ENCODE measurements at places on chromosomes 2 and 18.

DNA sequence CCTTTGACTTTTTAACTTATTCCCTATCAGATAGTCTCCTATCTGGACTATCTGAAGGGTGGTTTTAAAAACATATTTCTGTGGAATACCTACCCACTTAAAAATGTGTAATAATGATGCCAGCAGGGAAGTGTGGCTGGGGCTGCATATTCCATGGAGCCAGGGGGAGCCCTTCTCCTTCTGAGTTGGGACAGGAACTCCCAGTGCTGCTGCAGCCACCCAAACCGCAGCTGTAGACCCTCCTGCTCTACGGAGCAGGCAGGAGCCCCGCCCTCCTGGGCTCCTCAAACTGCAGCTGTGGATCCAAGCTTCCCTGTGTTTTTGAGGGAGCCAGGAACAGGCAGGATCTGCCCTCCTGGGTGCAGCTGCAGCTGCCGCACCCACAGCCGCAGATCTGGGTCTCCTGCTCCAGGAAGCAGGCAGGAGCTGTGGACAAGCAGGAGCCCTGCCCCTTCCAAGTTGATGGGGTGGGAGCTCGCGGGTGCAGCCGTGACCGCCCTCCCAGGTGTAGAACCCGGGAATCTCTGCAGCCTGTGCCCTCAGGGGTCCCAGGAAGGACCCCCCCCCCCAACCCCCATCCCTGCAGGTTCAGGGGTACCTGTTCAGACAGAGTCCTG lies 57.8 kb downstream of the PDK1 start:
- DNase-seq, result no peak

DNA sequence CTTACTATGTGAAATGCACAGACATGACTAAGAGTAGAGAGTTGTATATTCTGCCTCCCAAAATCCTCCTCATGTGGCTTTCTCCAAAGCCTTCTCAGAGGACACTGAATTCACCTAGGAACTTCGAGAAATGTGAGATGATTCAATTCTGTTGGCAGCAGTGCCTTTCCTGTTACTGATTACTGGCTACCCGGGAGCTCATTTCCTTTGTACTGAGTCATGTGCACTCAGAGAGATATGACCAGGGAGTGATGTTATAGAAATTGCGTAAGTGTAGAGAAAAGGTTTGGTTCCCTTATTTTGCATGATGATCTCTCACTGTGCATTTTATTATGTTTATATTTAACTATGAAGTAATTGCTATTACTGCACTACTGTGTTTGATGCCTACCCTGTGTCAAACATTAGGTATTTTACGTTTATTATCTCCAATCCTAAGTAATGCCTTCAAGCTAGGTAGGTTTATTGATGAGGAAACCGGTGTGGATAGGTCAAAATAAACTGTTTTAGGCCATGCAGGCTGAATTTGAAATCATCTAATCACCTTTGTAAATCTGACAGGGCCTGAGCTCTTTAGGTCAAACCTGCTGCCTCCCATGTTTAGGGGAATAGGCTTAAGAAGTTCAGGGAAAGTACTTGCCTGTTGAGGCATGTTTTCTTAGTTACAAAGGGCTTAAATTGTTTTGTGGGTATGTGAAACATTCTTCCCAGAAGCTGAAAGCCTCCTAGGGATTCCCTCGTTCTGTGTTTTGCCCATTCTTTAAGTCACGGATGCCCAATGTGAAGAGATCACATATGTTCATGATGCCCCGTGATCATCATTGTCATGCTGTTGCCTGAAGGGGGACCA lies 86.8 kb downstream of the FMNL2 start:
- DNase-seq, result no peak

GRCh38 chr2:79984476-79984875 lies 320.1 kb downstream of the LRRTM1 start:
- no peak for DNase-seq

- no peak for DNase-seq
Measured at GRCh38 chr2:209988010-209988409, 14.4 kb upstream of the RPE start.

GRCh38 chr2:223451-223850 lies 40.4 kb downstream of the SH3YL1 start:
- no peak for DNase-seq

- no peak for DNase-seq
Measured at GRCh38 chr2:106342831-106343251, 125.4 kb downstream of the RGPD3 start.

DNA sequence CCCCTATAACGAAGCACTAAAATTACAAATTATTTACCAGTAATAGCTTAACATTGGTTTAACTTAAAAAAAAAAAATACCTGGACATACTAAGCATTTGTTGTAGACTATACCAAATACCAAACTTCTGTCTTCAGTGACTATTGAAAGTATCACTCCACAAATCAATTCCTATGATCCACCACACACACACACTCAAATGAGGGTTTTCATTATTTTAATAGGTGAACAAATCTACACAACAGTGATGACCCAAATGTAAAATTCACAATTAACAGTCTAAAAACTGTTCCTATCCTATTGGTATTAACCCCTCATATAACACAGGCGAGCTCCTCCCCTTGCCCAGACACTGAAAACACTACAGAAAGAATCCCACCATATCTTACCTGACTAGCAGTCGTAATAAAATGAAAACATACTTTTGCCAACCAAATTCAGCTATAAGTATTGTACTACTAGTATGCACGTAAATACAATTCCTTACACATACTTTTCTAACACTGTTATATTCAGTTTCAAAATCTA lies 2.5 kb downstream of the SP3 start:
- DNase-seq, result no peak

DNA sequence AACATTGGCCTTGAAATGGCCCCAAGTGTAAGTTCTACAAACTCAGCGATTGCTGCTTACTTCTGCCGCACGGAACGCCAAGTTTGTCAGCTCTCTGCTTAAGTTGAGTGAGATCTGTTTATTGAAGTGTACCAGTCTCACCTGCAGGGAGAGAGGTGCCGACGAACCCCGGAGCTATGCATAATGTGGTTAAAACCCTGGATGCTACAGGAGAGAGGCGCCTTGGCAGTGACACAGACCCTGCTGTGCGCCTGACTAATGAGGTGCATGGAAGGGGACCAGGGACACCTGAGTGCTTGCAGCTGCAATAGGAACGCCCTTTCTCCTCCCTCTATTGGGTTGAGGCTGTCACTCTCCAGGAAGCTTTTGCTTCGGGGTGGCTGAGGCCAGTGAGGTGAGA lies 979 bp downstream of the SLC9A2 start:
- DNase-seq, result no peak

- no peak for DNase-seq
Measured at GRCh38 chr2:208511016-208511415, 104.4 kb downstream of the PTH2R start.

DNA sequence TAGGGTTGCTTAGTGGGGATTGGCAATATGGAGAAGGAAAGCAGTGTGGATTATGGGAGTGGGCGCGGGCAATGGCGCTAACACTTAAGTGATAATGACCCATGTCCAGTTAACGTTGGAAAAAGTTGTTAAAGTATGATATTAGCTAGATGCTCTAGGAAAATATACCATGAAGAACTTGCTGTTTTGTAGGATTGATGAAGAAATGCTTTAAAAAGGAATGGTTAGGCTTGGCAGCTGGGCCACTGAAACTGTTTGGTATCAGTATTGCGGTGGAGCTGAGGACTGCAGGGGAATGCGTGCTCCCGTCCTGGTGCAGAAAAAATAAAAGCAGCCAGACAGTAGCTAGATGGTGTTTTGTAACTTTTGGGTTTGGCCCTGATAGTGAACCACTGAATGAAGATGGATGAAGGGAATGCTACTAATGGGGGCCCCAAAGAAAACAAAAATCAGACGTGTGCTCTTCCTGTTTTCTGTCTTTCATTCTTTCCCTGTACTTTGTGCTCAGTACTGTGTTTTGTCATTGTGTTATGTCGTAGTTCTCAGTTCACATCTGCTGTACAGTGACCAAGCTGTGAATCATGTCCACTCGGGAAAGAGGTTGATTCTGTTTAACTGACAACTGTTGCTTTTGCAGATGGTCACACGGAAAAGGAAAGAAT lies 999 bp downstream of the INSIG2 start:
- no peak for DNase-seq

GRCh38 chr2:132449868-132450267 lies 33.3 kb downstream of the GPR39 start:
- no peak for DNase-seq

DNA sequence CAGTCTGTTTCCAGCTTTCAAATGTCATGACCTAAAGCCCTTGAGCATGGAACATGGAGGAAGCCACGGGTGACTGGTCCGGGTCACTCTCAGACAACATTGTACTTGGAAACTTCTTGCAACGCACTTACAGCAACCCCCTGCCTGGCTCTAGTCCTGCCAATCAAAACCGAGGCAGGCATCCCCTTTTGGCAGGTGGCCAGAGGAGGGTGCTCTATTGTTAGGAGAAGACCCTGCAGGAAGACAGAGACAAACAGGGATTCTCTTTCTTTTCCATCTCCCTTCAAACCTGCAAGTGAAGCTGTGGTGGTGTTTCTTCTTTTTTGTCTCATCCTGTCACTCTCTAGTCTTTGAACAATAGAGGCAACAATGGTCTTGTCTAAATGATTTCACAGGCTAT lies 667.2 kb downstream of the ZEB2 start:
- no peak for DNase-seq

DNA sequence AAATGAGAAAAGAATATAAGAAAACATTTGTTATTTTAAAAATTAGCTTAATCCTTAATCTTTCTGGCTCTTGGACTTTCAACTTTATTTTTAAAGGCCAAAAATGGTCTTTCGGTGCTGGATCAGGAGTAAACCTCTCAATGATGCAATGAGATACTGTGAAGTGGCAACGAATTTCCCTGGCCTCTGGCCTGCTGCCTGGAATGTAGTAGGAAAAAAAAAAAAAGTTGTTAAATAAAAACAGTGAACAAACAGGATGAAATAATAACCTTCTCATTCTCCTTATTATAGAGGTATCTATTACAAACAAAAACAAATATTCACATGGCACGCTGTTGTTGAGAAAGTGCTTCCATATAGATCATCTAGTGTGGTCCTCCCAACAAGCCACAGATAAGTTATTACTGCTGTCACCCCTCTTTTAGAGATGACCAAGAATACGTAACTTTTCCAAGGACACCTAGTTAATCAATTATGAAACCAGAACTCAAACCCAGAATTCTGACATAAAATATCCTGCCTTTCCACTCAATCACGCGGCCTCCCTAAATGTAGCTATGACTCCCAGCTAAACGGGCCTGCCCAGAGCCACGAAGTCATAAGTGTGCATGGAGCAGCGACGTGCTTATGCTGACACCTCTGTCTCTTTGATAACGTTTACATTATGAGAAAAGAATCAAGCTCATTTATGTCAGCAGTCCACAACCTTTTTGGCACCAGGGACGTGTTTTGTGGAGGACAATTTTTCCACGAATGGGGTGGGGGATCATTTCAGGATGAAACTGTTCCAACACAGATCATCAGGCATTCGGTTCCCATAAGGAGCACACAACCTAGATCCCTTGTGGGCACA lies 170.9 kb downstream of the BCL2 start:
- no peak for DNase-seq

DNA sequence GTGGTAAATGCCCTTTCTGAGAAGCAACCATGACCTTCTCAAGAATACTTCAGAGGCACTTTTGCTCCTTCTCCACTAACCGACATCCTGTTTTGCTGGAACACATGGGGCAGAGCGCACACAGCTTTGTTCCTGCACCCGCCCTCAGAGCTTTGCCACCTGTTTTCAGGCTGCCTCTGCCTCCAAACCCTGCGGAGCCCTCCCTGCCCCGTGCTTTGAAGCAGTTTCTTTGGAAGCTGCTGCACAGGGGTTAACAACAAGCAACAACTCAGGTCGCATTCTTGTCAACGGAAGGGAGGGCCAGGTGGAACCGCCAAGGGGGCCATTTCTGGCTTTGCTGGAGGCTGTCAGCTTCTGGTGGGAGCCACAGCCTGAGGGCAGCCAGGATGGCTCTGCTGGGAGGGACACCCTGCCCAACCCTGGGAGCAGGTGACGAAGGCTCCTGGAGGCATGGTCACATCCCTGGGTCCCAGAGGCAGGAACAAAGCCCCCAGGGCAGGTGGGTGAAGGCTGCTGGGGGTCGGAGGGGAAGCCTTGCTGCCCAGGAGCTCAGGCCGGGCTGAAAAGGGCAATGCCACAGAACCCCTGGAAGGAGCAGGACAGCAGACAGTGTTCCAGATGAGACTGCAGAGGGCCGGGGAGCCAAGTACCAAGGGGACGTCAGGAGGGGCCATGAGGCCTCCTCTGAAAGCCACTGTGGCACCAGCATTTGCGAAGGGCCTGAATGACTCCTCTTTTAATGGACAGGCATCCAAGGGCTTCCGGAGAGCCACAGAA lies 46.8 kb downstream of the MRPS5 start:
- DNase-seq, result no peak
